DMS79 treated with DMSO at 0.1 percent for 48 hours (cell line): ENCODE measurements at places on chromosomes 1 and 21.
A peak's percentile ranks its signal among the peaks of the same experiment; 100 is the strongest.

DNA sequence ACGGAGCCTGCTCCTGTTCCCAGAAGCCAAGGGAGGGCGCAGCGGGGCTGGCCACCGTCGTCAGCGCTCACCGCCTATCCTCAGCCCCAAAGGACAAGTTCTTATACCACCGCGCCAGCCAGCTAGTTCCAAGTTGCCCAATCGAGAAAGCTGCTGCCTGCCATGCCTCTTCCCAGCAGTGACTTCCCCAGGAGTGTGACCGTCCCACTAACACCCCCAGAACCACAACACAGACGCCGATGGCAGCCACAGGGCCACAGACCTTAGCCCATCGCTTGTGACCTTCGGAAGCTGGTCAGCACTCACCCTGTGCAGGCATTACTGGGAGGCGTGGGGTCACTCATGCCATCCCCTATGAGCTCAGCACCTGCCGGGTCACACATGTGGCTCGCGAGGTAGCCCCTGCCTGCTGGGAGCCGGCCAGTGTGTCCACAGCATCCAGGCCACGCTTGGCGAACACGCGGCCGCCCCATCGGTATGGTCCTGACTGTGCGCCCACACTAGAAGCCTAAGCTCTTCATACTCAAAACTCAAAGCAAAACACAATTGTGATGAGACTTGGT lies 20.1 kb downstream of the NADK start:
- no peak for DNase-seq

GRCh38 chr1:186627019-186627418 lies 53.2 kb downstream of the PTGS2 start:
- DNase-seq = no peak

DNA sequence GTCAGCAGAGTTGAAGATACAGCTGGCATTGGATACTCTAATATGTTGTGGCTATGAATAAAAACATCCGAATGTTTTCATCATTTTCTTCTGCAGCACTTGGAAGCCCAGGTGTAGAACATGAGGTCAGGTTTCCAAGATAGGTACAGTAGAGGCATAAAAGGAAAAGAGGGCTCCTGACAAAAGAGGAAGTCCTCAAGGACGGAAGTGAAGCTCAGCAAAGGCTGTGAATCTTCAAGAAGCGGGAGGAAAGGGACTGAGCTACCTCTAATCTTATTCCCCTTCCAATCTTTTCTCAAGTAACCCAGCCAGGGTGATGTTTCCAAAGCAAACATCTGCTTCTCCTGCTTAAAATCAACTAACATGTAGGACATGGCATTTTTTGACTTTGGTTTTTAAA lies 4.4 kb upstream of the PIK3C2B start:
- DNase-seq = no peak

- peak; percentile 12 for DNase-seq
Measured at GRCh38 chr1:30942326-30942963, 33.9 kb upstream of the SDC3 start.

DNA sequence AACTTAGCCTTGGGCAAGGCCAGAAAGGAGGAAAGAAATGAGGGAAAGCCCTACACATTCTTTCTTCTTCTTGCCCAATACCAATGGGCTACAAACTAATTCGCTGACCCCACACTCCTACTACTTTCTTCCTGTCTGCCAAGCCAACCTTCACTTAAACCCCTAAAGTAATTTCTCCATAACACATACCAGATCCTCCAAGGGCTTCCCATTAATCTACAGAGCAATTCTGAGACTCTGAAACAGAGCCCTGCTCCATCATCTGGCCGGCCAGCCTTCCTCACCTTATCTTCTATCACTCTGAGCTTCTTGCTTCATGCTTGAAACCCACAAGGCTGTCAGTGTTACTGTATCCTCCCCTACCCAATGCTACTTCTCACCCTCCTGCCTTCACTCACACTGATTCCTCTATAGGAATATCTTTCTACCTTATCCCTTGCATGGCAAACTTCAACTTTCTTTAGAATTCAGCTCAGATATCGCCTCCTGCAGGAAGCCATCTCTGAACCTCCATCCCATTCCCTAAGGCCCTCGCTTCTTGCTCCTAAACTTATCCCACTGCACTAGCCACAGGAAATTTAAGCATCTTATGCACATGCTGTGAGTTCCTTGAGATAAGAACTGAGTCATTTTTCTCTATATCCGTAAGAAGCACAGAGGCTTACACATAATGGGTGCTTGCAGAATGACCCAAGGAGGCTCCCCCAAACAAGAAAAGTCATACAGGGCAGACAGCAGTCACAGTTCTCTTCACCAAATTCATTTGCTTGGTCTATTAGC lies 81.9 kb downstream of the JAK1 start:
- no peak for DNase-seq

- no peak for DNase-seq
Measured at GRCh38 chr1:229887043-229887822, 179.8 kb upstream of the GALNT2 start.

DNA sequence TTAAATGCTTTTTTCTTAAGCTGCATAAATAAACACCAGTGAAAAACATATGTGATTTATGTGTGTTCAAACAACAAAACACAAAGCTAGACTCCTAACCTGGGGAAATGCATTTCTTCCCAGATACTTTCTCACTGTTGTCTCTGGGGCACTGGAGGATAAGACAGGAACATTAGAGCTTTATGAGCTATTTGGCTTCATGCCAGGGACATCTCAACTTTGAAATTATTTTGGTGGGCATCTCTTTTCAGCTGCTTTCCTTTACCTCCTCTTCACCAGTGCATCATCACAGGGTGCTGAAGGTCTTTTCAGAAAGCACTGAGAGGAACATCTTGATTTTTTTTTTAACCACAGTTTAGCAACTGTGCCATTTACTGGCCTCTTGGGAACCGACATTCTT lies 212.9 kb downstream of the DNM3 start:
- DNase-seq = no peak

- DNase-seq = no peak
Measured at GRCh38 chr21:39105341-39105765, 77.9 kb downstream of the PSMG1 start.

DNA sequence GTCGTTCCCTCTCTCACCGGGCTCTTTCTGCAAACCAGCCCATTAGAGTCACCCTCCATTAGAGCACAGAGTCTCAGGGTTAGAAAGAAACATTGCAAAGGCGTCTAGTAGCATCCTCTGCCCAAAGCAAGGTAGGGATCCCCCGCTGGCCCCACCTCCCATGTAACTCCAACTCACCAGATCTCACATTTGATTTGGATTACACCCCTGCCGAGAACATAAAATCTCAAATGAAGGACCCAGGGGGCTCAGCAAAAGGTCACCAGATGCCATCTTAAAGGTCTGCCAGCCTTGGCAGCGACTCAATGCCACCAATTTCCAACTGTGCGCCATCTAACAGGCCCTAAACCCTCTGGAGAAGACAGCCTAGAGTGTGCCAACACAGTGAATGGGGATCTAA lies 14.1 kb downstream of the C1orf87 start:
- no peak for DNase-seq

- no peak for DNase-seq
Measured at GRCh38 chr21:24899138-24899537, 708.1 kb downstream of the MRPL39 start.

GRCh38 chr1:185578293-185578692 lies 155.9 kb upstream of the HMCN1 start:
- DNase-seq = no peak

GRCh38 chr1:75083223-75083622 lies 51.0 kb upstream of the LHX8 start:
- DNase-seq = no peak

- peak; percentile 46 for DNase-seq
Measured at GRCh38 chr1:165254376-165254775, 102.1 kb downstream of the LMX1A start.

- DNase-seq = no peak
Measured at GRCh38 chr1:3676581-3677470, 24.5 kb downstream of the TP73 start.

DNA sequence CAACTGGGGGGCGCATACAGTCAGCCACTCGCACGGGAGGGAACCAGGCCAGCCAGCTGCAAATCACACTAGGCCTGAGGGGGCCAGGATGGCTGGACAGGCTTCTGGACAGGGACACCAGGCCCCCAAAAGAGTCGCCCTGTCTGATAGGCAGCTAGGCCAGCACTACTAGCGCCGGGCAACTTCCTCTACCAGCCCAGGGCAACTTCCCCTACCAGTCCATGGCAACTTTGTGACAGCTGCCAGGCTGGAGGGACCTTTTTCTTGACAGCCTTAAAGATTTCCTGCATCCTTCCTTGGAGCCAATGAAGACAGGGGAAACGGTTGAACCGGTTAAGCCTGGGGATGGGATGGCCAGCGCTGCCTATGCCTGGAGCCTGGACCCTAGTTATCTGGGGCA lies 5.1 kb downstream of the IFFO2 start:
- no peak for DNase-seq

DNA sequence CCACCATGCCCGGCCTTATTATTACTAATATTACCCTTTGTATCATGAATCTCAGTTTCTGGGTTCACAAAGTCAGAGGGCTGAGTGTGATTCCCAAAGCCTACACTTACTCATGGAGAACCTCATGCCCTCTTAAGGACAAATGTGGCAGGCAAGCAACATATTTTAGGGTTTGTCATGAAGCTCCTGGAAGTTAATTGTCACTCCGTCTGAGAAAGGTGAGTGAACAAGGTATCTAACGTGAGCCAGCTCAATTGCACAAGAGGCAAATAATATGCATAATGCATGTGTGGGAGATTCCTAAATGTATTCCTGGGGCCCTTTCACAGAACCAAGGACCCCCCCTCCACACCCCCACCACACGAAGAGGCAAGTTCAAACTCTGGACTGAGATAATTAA lies 10.1 kb upstream of the TIAM1 start:
- no peak for DNase-seq

- peak; percentile 61 for DNase-seq
Measured at GRCh38 chr1:3315399-3316339, 138.8 kb upstream of the ARHGEF16 start.

- DNase-seq = no peak
Measured at GRCh38 chr1:168065506-168065905, 71.2 kb downstream of the GPR161 start.

DNA sequence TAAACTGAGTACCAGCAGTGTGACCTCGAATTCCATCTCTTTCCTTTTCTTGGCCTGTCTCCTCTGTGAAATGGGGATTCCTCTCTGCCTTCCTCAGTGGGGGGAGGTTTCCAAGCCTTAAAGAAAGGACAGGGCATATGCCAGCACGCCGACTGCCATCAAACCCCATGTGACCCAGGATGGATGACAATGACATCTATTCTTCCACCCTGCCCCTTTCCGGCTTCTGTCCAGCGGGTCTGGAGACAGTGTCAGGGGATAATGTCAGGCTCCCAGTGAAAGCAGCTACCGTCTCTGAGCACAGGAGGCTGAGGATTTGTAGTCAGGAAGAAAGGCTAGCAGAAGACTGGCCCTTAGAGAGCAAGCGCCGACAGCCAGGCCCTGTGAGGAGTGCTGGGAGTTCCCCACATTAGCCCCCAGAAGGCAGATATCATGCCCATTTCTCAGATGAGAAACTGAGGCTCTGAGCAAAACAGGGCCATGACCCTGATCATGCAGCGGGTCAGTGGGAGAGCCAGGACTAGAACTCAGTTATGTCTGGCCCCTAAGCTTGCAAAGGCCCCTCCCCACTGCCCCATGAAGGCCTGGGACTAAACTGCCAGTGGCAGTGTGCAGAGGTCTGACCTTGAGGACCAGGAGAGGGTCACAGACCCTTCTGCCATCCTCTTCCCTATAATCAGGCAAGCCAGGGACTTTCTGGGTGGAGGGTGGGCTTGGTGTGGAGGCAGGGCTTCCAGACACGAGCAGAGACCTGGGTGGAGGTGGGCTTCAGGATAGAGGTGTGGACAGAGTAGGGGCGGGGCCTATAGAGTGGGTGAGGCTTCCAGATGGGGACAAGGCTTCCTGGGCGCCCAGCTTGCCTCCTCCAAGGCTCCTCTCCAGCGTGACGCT lies 30.1 kb downstream of the CDCA8 start:
- no peak for DNase-seq

DNA sequence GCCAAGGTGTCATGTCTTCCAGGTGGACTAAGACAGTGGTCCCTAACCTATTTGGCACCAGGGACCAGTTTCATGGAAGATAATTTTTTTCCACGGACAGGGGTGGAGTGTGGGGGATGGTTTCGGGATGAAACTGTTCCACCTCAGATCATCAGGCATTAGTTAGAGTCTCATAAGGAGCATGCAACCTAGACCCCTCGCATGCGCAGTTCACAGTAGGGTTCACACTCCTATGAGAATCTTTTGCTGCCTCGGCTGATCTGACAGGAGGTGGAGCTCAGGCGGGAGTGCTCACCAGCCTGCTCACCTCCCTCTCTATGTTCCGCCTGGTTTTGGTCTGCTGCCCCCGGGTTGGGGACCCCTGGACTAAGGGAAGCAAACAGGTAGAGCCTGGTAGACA lies 30.9 kb downstream of the LGR6 start:
- DNase-seq = no peak

- DNase-seq = no peak
Measured at GRCh38 chr1:112975336-112975735, 19.3 kb upstream of the SLC16A1 start.

DNA sequence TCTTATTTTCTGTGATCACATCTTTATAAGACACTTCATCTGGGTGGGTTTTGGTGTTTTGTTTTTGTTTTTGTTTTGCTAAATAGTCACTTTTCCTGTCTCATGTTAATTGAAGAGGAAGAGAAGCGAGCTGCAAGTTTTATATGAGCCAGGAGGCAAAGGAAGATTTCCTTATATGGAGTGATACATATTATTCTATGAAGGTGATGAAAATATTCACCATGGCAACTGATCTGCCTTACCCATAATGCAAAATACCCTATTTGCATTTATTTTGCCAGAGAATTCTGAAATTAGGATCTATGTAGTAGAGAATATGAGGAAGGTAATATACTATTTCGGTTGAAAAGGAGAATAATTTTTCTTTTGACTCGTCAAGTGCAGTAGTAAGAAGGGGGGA lies 13.9 kb downstream of the CXADR start:
- no peak for DNase-seq

GRCh38 chr1:97488530-97488929 lies 432.3 kb downstream of the DPYD start:
- DNase-seq = no peak

GRCh38 chr1:175172503-175172902 lies 20.1 kb downstream of the KIAA0040 start:
- DNase-seq = no peak

DNA sequence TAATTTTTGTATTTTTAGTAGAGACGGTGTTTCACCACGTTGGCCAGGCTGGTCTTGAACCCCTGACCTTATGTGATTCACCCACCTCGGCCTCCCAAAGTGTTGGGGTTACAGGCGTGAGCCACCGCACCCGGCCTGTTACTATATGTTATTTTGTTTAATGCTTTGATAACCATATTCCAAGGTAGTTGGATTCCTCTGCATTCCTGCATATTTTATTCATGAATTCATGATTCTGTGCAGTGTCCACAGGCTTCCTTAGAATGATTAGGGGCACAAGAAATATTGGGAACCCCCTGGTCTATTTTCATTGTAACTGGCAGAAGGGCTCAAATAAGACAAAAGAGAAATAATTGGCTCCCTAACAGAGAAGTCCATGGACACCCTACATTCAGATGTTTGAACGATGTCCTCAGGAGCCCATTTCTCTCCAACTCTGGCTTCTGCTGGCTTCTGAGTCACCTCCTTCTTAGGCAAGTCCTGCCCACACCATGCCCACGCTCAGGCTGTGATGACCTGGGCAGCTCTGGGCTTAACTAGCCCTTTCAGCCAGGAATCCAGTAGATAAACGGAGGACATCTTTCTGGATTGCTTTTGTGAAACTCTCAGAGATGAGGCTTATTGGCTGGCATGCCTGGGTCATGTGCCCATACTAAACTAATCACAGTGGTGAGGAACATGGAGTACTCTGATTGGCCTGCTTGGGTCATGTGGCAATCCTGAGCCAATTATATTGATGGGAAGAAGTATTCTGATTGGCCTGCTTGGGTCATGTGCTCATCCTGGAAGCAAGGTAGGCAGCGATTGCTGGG lies 32.6 kb downstream of the TNFRSF8 start:
- no peak for DNase-seq
